Type B pancreatic cell (in vitro differentiated cells): ENCODE measurements at places on chromosomes 3 and 15. TPM values are rescaled to one million over a fixed set of nuclear protein-coding genes. Genes with fewer than 3 reads are reported as not detected.

The CSPG5 gene
- total RNA-seq, result 1.2 and 2.1 TPM in 2 replicates

DNA sequence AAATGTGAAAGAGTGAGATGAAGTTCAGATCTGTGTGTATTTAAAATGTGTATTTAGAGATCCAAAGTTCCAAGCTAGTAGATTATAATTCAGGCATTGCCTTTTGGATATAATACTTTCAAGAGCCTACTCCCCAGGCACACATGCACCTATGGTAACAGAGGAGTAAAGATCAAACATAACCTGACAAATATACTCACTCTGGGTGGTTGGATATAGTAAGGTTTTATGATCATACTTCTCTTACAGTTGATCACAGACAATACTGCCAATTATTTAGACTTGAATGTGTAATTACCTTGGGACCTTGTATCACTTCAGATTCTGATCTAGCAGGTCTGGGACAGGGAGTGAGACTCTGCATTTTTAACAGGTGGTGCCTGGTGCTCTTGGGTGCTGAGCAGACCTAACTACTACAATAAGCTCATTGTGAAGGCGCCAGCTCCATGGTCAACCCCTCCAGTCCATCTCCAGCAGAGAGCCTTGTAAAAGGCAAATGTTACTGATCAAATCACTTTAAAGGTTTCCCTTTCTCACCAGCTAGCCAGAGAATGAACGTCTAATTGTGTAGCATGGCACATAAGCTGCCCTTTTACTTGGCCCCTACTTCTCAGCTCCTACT lies 55.5 kb downstream of the NBEAL2 start:
- H3K4me1 ChIP-seq, result peaks cover 5% of the 10 kb centered on the region
- no peak overlapping the region for H3K4me3 ChIP-seq
- no peaks in the 10 kb centered on the region for H3K27me3 ChIP-seq
- DNase-seq, result no peak

DNA sequence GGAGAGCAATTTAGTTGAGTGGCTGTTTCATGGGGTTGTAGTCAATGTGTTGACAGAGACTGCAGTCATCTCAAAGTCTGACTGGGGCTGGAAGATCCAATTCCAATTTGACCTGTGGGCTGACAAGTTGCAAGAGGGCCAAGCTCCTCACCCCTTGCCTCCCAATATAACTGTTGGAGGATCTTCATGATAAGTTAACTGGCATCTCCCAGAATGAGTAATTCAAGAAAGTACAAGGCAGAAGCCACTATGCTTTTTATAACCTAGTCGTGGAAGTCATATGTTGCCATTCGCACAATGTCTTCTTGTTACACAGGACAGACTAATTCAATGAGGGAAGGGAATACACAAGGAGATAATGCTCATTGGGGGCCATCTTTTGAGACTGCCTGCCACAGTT lies 29.1 kb downstream of the GPR15 start:
- no peak overlapping the region for H3K27ac ChIP-seq
- no peak for DNase-seq
- no peaks in the 10 kb centered on the region for H3K36me3 ChIP-seq

The GATM gene
- 17.8 and 26.8 TPM in 2 replicates for total RNA-seq

DNA sequence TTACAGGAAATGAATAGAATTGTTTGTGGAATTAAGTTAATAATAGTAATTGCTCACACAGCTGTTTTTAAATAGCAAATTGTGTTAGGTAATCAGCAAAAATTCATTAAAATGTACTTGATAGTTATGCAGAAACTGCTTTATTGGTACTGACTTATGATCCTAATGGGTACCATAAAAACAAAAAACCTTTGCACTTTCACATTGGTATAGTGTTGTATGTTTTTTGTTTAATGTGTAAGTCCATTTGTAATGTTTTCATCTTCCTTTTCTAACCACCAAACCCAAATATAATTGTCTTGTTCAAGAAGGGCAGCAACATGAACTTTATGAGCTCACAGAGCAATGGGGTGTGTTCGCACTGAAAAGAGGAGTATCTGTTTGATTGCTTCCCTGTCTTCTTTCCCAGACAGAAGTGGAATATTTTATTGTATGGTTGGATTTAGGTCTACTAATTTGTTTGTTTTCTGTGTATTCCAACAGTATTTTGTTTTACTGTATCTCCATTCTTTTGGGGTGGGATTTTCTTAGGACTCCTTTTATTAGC lies 135.8 kb downstream of the TCF12 start:
- H3K27ac ChIP-seq, result no peak overlapping the region
- H3K36me3 ChIP-seq, result peaks cover 13% of the 10 kb centered on the region
- no peaks in the 10 kb centered on the region for H3K27me3 ChIP-seq

GRCh38 chr15:64070965-64071851 lies 22.4 kb downstream of the CIAO2A start:
- H3K27ac ChIP-seq, result no peak overlapping the region
- H3K36me3 ChIP-seq, result peaks cover 6% of the 10 kb centered on the region
- no peak overlapping the region for H3K4me3 ChIP-seq
- H3K4me1 ChIP-seq, result peaks cover 4% of the 10 kb centered on the region

DNA sequence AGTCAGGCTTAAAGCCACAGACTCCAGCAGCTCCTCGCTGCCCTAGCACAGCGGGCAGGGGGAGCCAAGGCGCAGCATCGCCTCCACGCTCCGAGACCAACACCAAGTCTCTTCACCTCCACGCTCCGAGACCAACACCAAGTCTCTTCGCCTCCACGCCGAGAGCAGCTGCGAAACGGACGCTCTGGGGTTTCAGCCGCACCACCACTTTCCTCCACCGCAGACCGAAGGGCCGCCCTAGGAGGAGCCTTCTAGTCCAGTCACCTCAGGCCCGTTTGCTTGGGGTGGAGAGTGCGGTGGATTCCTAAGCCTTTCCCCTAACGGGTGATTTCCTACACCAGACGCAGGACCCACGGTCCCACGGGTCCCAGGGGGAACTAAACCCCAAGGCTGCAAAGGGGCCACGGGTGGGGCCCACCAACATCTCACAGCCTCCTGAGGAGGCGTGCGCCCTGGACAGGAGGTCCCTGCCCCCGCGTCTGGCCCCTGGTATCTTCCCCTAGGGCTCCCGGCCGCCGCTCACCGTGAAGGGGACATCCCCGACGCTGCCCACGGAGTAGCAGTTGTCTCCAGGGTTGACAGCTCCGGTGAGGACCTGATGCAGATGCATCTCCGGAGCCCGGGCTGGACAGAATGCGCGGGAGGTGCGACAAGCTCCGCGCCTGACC lies 501 bp downstream of the DMXL2 start:
- peaks cover 25% of the 10 kb centered on the region for H3K4me1 ChIP-seq
- peak overlapping the region; percentile 98 for H3K4me3 ChIP-seq
- DNase-seq, result peak; percentile 71
- no peaks in the 10 kb centered on the region for H3K27me3 ChIP-seq
- H3K36me3 ChIP-seq, result no peaks in the 10 kb centered on the region
- H3K27ac ChIP-seq, result peak overlapping the region; percentile 85

The ACAP2 gene
- 36.6 and 36.9 TPM in 2 replicates for total RNA-seq

- no peak overlapping the region for H3K27ac ChIP-seq
- no peaks in the 10 kb centered on the region for H3K27me3 ChIP-seq
- H3K4me3 ChIP-seq, result no peak overlapping the region
- peaks cover 7% of the 10 kb centered on the region for H3K4me1 ChIP-seq
- no peak for DNase-seq
- H3K36me3 ChIP-seq, result no peaks in the 10 kb centered on the region
Measured at GRCh38 chr3:5079761-5080160, 42.3 kb upstream of the ARL8B start.

The EFHB gene
- total RNA-seq, result 0.71 and 1.8 TPM in 2 replicates

GRCh38 chr15:42059661-42060476 lies 34.5 kb downstream of the PLA2G4D start:
- no peaks in the 10 kb centered on the region for H3K4me1 ChIP-seq
- no peak overlapping the region for H3K27ac ChIP-seq
- H3K27me3 ChIP-seq, result peaks cover 28% of the 10 kb centered on the region
- peak; percentile 76 for DNase-seq

DNA sequence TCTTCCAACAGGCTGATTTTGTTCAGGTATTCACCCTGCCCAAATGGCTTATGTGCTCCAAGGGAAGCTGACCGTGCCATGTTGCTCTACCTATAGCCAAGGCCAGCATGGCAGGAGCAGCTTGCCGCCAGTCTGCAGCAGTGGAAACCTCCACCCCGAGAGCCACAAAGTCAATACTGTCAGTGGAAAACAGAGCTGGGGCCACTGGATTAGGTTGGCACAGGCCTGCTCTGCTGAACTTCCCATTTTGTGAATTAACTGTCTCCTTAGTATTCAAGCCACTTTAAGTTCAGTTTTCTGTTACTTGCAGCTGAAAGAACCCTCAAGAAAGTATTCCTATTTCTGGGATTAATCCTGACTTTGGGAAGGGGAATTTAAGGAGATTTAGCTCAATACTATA lies 63.8 kb upstream of the XCR1 start:
- H3K27ac ChIP-seq, result no peak overlapping the region
- no peaks in the 10 kb centered on the region for H3K4me1 ChIP-seq
- no peaks in the 10 kb centered on the region for H3K36me3 ChIP-seq
- H3K4me3 ChIP-seq, result no peak overlapping the region
- H3K27me3 ChIP-seq, result no peaks in the 10 kb centered on the region

- H3K27me3 ChIP-seq, result peaks cover 5% of the 10 kb centered on the region
- H3K4me3 ChIP-seq, result no peak overlapping the region
- H3K4me1 ChIP-seq, result peaks cover 13% of the 10 kb centered on the region
- H3K27ac ChIP-seq, result no peak overlapping the region
Measured at GRCh38 chr15:93291380-93291779, 202.4 kb upstream of the RGMA start.

The FGF12 gene
- 5.4 and 9.8 TPM in 2 replicates for total RNA-seq

- H3K4me3 ChIP-seq, result no peak overlapping the region
- H3K27me3 ChIP-seq, result no peaks in the 10 kb centered on the region
- peaks cover 28% of the 10 kb centered on the region for H3K36me3 ChIP-seq
- no peak for DNase-seq
- H3K4me1 ChIP-seq, result peaks cover 10% of the 10 kb centered on the region
Measured at GRCh38 chr3:33004961-33005360, 53.5 kb downstream of the CCR4 start.

- H3K27me3 ChIP-seq, result peaks cover 42% of the 10 kb centered on the region
- H3K4me1 ChIP-seq, result no peaks in the 10 kb centered on the region
- H3K27ac ChIP-seq, result no peak overlapping the region
- no peak for DNase-seq
Measured at GRCh38 chr15:88385078-88385700, 82.0 kb downstream of the MRPL46 start.

The TMEM266 gene
- total RNA-seq, result 2.3 and 2.8 TPM in 2 replicates
